ENCODE measurements at places on chromosomes 4 and X.

GRCh38 chrX:69128588-69128987 is 36.7 kb downstream of the PJA1 start:
- DNase-seq: peak; percentile 52

DNA sequence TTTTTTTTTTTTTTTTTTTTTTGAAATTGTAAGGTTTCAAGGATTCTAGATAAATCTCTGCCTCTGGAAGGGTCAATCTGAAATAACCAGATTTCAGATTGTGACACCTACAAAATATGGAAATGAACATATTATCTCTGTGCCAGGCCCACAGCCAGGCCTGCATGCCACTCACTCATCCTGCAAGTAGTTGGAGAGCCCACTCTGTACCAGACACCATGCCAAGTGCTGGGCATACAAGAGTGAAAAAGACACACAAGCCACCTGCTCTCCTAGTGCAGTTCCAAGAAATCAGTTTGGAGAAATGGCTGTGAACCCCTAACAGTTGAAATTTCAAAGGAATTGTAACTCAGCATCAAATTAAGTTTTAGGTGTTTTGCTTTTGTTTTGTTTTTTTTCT is 145.9 kb upstream of the NOCT start:
- no peak for DNase-seq

DNA sequence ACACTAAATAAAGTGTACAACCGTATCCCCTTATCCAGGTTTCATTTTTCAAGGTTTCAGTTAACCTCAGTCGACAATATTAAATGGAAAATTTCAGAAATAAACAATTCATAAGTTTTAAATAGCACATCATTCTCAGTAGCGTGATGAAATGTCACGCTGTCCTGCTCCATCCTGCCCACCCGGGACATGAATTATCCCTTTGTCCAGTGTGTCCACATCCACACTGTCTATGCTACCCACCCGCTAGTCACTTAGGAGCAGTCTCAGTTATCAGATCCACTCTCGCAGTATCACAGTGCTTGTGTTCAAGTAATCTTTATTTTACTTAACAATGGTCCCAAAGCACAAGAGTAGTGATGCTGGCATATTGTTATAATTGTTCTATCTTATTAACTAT is 54.7 kb downstream of the FRYL start:
- no peak for DNase-seq

- peak; percentile 85 for DNase-seq
Observed at GRCh38 chr4:108849611-108850168, 86.8 kb upstream of the ETNPPL start.

- DNase-seq: no peak
Observed at GRCh38 chrX:1185561-1185960, 26.9 kb downstream of the CRLF2 start.

DNA sequence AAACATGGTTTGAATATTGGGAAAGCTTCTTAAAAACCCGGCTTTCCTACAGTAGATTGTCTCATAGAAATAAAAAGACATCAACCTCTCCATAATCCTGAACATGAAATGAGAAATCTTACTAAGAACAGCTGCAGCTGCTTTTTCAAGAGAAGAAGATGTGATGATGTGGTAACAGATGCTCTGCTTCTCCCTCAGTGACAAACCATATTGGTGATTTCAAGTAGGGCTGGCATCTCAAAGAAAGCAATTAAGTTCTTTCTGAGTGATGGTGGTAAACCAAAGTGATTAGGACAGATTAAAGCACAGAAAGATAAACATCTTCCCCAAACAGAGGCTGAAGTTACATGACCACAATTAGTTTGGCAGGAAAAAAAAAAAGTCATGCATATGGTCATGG is 1477.7 kb downstream of the RAPGEF2 start:
- no peak for DNase-seq

- no peak for DNase-seq
Observed at GRCh38 chr4:56791316-56791715, 30.2 kb downstream of the SPINK2 start.

DNA sequence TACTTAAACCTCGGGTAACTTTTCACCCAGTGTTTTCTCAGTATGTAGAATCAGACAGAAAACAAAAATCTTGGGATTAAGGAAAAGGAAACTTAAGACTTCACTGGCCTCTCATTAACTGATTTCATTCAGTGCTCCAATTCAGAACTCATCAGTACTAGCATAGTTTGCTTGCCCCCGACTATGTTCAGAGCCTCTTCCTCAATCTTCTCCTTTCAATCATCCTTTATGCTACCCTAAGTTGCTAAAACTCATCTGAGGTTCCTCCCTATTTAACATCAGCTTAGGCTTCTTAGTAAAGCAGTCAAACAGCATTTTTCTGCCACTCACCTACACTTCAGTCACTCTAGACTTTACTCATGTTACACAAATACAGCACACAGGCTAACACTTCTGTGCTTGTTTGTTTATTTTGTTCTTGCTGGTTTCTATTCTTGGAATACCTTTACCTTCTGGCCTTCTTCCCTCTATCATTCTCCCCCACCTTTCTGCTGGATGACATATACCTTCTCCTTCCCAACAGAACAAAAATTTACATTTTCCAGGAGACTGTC is 163.0 kb upstream of the TLL1 start:
- no peak for DNase-seq

DNA sequence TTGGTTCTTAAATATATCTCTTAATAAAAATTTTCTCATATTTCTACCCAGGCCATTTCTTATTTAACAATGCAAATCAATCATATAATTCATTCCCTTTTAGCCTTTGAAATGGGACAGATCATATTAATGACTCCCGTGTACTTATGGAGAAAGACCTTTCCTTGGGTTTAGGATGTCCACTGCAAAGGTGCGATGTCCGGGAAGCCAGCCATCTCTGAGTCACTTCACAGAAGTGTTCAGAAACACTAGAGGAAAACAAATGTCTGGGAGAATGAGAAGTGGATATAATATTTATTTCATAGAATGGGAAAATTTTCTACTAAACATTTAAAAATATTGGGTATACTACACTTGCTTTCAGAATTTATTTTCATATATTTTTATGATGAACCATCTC is 15.3 kb downstream of the INTU start:
- DNase-seq: no peak

DNA sequence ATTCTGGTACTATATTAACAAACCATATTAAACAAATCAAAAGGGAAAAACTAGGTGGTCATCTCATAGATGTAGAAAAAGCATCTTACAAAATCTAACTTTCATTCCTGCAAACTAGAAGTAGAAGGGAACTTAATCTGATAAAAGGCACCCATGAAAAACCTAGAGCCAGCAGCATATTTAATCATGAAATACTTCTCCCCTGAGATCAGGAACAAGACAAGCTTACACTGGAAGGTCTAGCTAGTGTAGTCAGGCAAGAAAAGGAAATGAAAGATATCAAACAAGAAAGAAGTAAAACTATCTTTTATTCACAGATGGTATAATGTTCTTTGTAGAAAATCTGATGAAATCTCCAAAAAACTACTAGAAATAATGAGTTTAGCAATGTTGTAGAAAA is 41.2 kb downstream of the ATP10D start:
- DNase-seq: peak; percentile 44

GRCh38 chr4:122576261-122577188 is 44.3 kb downstream of the IL21 start:
- peak; percentile 59 for DNase-seq

- DNase-seq: no peak
Observed at GRCh38 chrX:4668802-4669536, 955.5 kb upstream of the PRKX start.

- peak; percentile 51 for DNase-seq
Observed at GRCh38 chr4:37953620-37954293, 6.4 kb upstream of the PTTG2 start.

GRCh38 chrX:123964156-123964834 is 2.8 kb downstream of the STAG2 start:
- peak; percentile 23 for DNase-seq

GRCh38 chr4:7552466-7552865 is 117.7 kb upstream of the PSAPL1 start:
- DNase-seq: no peak

GRCh38 chr4:98861100-98861884 is 67.6 kb downstream of the EIF4E start:
- no peak for DNase-seq

DNA sequence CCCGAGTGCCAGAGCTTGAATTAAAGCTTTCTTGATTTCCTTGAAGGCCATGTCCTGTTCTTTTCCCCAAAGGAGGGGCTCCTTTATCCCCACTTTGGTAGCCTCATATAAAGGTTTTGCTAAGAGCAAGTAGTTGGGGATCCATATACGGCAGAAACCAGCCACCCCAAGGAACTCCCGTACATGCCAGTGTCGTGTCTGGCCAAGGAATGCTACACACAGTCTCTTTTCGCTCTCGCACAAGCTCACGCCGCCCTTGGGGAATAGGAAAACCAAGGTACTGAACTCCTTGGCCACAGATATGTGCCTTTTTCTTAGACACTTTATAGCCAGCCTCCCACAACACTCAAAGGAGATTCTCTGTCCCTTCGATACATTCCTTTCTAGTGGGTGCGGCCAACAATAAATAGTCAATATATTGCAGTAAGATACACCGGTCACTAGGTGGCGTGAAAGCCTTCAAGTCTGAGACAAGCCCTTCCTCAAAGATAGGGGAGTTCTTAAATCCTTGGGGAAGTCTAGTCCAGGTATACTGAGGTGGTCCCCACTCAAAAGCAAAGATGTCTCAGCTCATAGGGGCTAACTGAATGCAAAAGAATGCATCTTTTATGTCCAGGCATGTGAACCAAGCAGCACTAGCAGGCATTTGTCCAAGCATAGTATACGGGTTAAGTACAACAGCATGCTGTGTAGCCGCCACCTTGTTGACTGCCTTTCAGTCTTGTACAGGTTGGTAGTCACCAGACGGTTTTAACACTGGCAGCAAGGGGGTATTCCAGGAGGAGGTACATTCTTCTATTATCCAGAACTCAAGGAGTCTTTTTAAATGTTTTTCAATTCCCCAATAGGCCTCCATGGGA is 57.8 kb upstream of the XAGE1B start:
- DNase-seq: peak; percentile 65

GRCh38 chrX:44010626-44011025 is 37.4 kb upstream of the NDP start:
- DNase-seq: no peak

DNA sequence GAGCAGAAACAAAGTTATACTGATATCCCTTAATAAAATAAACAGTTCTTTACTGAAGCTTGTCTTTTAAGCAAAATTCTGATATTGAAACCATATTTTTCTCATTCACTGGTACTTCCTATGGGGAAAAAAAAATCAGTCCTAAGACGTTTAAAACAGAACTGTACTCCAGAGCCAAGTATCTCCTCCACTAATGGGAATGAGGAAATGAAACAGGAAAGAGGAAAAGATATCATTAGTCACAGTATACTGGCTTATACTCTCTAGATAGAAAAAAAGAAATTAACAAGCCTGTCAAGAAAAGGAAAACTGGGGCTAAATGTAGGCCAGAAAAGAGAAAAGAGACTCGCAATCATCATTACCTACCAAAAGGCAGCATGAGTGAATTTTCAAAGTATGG is 252.7 kb downstream of the CENPC start:
- DNase-seq: no peak

GRCh38 chr4:176788971-176789370 is 3.8 kb downstream of the VEGFC start:
- DNase-seq: no peak

DNA sequence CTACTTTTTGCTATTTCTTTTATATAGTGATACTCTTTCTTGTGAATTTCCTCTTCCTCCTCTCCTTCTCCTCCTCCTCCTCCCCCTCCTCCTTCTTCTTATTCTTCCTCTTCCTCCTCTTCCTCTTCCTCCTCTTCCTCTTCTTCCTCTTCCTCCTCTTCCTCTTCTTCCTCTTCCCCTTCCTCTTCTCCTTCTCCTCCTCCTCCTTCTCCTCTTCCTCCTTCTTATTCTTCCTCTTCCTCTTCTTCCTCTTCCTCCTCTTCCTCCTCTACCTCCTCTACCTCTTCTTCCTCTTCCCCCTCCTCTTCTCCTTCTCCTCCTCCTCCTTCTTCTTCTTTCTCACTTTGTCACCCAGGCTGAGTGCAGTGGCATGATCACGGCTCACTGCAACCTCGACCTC is 36.3 kb upstream of the RBMX start:
- DNase-seq: no peak

DNA sequence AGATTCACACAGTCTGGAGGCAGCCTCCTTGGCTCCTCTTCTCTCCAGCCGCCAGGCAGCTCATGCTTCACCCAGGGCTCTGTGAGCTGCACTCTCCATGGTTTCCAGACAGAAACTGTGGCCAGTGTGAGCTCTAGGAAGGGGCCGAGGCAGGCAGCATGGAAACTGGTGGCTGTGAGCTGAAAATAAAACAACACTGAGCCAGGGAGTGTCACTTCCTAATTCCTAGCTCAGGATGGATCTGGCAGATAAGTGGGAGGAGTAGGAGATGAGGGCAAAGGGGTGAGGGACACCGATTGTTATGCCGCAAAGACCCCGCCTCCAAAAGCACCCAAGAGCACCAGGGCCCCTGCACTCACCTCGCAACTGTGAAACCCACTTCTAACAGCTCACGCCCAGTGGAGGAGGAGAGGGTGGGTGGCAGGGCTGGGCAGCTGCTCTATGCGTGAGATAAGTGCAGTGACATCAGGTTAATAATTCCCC is 69.8 kb downstream of the FHDC1 start:
- DNase-seq: no peak

DNA sequence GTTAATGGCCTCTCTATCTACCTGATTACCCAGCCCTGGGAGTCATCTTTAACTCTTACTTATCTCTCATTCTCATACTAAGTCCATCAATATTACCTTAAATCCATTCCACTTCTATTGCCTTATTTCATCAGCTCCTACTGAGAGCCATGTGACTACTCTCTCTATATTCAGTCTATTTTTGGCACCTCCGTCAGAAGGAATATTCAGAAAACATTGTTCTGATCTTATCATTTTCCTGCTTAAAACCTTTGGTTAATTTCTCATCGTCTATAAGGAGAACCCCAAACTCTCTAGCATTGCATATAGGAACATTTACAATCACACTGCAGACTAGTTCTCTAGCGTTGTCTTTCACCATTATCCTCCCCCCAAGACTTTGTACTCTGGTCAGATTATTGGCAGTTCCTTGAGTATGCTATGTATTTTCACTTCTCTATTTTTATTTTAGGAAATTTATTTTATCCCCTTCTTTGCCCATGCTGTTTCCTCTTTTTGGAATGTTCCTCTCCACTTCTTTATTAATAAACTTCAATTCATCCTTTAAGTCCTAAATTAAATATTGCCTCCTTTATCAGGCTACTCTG is 13.7 kb upstream of the AMMECR1 start:
- DNase-seq: no peak

DNA sequence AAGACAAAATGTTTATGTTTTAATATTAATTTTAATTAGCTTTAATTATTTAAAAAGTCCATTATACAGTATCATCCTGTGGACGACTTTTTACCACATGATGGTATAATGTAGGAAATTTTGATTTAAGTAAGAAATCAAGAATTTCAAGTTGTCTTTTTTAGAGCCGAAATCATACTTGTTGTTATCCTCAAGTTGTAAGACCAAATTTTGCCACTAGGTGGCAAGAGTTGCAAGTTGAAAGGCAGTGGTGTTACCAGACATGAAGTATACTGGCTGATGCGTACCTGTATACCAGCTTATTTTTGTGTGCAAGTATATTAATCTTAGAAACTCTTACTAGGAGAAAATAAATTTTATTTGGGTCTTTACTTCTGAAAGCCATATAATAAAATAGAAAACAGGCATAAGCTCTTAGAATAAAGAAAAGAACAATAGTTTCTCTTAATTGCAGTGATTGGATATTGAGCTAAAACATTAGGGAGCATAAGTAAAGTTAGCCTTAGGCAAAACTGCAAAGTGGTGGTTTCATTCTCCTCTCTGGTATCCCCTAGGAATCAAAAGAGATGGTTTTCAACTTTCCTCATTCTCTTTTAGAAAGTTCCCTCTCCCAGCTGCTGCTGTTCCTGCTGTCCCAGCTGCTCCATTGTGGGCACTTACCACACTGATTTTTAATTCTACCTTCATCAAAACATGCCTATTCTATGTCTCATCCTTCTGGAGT is 118.0 kb upstream of the WDFY3 start:
- DNase-seq: peak; percentile 75

Data from fibroblast of upper back skin (primary cell).